ENCODE measurements at places on chromosomes 16 and 17.

DNA sequence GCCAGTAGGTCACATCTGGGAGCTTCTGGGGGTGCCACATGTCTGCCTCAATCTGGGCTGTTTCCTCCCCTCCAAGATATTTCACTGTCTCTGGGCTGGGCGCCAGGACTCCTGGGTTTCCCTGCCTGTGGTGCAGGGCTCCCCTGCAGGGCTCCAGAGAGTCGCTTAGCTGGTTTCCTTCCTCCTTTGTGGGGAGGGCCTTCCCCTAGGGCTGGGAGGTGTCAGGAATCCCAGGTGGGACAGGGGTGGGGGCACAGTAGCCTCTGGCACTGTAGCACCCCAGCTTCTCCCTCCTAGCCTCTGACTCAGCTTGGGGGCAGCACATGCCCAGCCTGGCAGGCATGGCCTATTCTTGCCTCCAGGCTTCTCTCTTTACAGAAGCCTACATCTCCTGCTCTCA lies 2.6 kb downstream of the RARA start:
- DNase-seq: no peak

GRCh38 chr17:73090396-73091202 lies 1.9 kb downstream of the SLC39A11 start:
- no peak for DNase-seq

- no peak for DNase-seq
Observed at GRCh38 chr16:57380671-57381462, 8.6 kb downstream of the CX3CL1 start.

DNA sequence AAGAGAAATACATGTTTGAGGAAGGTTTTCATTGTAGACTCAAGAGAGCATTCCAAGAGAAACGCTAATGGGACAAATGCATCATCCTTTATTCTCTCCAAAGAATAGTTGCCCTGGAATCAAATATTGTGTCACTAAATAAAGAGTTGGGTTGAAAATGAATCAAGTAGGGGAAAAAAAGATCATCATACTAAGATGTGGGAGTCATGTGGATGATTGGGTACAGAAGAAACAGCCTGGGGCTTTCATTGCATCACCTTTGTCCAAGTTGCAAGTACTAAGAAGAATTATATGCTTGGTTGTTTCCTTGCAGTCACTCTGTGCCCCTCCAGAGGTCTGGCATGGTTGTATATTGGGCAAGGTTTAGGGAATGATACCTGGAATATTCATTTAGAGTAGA lies 658.9 kb downstream of the TOX3 start:
- no peak for DNase-seq

DNA sequence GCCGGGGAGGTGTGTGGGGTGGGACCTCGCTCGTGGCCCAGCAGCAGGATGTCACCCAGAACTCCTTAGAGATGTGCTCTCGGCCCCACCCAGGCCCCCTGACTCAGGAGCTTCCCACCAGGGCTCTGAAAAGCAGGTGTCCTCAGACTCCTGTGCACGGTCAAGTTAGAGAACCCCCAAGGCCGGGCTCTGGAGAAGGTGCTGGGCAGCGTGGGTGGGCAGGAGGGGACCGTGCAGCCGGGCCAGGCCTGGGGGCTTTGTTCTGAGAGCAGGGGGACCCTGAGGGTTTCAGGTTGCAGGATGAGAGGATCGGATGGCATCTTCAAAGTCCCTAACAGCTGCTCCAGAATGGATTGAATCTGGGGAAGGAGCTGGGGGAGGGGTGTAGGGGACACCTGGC lies 164.4 kb upstream of the CIBAR2 start:
- no peak for DNase-seq
